Activated CD4-positive, alpha-beta T cell treated with anti-CD3 and anti-CD28 coated beads, Interleukin-10, Interleukin-2, amounts not matched to agents 100 ng/mL and 50 ng/mL, durations not matched to agents 16 hours and 8 hours (primary cell): ENCODE measurements at places on chromosomes 3 and 15.

- DNase-seq = peak; percentile 88
These were observed 6.4 kb downstream of the CELSR3 start for GRCh38 chr3:48656061-48656840.

GRCh38 chr3:122092460-122093165 lies 37.5 kb downstream of the CD86 start:
- peak; percentile 93 for DNase-seq

GRCh38 chr3:134697830-134698689 lies 47.2 kb upstream of the KY start:
- DNase-seq = no peak

DNA sequence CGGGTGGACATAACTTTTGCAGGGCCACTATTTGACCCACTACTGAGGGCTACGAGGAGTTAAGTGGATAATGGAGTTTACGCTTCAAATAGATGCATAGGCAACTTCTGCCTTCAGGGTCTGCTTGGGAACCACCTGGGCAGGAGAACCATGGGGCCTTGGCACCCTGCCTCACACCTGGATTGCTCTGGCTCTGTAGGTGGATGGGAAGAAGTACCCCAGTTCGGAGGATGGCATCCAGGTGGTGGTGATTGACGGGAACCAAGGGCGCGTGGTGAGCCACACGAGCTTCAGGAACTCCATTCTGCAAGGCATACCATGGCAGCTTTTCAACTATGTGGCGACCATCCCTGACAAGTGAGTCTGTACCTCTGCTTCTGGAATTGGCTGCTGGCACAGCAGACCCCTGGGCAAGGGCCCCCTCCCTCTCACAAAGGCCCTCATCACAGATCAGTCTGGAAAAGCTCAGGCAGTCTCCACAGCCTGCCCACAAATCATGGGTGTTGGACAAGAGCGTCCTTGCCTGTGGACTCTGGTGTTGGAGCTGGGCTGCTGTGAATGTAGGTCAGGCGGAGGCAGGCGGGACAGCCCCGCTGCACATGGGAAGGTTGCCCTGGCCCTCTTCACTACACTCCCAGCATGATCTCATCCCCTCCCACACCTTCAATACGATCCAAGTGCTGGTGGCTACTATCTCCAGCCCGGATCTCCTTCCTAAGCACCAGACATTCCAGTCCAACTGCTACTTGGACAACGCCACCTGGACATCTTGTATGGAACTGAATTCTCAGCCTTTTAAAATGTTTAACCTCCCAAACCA lies 46.7 kb downstream of the MESD start:
- DNase-seq = no peak

DNA sequence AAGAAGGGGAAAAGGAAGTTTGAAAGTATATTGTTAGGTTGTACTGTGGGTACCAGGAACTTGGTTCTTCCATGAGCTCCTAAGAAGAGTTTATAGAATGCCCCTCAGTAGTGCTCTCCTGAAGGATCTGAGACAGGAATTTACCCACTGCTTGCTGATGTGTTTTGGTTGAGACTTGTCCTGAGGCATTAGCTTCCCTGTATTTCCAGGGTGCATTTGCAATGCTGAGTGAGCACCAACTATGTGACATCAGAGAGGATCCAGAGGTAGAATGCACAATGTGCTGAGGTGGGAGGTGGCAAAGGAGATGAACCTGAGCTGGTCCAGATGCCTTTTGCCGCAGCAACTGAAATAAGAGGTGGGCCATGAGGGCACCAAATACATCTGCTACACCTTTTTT lies 64.3 kb upstream of the LRRC3B start:
- no peak for DNase-seq

GRCh38 chr3:76940181-76940770 lies 99.6 kb upstream of the ROBO2 start:
- DNase-seq = no peak

DNA sequence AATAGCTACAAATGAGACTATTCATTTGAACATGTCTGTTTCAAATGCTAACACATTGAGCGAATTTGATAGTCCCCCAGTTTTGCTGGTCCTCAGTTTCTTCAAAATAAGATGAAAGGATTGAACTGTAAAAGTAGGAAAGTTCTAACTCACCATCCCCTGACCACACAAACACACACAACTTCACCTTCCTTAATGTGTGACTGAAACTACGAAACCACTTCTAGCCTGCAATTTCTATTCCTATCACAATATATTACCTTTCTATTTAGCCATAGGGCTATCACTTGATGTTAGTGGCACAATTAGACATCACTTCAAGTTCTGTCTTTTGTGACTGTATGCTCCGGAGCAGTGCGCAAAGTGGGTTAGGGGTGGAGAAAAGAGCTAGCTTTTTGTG lies 14.9 kb downstream of the BTLA start:
- DNase-seq = no peak

DNA sequence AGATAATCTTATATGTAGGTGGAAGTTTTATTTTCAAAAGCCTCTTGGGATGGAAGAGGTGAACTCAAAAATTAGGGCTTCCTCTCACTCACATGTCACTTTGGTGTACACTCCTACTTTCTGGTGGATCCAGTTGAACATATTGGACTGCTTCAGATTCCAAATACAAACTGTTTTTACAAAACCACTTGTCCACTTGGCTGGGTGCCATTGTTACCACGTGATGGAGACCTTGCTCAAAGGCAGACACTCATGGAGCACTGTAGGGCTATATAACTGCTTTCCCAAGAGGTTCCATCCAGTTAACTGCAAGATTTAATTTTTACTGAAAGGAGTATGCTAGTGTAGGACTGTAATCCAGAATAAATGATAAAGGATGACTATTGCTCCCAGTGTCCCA lies 307.0 kb downstream of the EPHA6 start:
- DNase-seq = no peak

DNA sequence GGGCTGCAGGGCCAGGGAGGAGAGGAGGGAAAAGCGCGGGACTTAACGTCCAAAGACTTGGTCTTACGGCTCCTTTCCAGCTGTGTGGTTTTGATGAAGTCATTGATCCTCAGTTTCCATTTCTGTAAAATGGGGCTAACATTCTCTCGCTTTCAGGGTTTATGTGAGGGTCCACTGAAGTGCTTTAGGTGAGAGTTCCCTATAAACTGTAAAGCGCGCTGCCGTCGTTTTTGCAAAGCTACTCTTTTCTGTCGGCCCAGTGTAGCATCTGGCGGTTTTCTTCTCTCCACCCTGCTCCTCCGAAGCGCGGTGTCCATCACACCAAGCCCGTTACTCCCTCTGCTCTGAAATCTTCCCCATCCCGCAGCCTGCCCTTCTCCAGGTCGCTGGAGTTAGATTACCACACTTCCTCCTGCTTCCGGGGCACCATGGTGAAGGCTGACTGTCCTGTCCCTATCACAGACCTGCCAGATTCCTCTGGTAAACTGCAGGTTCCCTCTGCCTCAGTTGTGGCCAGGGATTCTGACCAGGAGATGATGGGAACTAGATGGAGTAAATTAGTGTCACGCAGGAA lies 702 bp upstream of the DNAJC17 start:
- DNase-seq = no peak
